ENCODE measurements at places on chromosomes 12 and 14.

DNA sequence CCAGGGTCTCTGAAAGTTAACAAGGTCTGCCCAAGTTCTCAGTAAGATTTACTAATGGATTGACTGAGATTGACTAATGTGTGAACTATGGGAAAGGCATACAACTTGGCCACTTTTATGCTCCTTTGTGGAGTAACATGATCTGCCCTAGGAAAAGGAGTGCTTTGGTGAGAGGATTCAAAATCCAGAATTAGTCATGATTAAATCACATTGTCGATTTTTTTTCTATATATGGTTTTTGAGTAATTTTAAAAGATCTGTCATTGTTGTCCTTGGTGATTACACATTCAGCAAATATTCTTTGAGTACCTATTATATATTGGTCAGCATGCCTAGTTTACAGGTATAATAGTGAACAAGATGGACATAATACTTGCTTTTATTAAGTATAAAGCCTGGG is 147.7 kb upstream of the SYT10 start:
- no peak for DNase-seq

DNA sequence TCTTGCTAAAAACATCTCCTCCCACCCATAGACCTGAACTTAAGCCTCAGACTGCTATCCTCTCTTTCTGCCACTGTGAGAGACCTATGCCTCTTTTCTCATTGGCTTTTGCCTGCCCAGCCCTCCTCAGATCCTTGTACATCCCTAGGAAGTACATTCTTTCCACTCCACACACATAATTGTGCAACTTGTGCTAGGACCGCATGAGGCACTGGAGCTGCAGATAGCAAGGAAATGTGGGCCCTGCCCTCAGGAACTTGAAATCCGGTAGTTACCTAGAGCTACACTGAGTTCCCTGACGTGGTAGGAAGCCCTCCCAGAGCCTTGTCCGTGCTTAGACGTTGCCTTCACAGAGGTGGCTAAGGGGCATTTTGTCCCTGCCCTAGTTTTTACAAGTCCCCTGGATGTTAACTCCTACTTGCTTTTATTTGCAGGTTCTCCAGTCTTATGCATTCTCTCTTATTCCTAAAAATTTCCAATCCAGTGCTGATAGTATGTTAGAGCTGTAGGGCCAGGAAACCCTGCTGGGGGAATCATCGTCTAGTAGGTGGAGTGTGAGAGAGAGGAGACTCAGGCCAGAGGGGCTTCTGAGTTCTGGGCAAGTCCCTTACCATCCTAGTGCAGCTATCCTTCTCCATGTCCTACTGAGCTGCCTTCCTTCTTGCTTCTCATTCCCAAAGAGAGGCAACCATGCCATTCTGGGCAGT is 41.3 kb downstream of the NTF3 start:
- DNase-seq = no peak

DNA sequence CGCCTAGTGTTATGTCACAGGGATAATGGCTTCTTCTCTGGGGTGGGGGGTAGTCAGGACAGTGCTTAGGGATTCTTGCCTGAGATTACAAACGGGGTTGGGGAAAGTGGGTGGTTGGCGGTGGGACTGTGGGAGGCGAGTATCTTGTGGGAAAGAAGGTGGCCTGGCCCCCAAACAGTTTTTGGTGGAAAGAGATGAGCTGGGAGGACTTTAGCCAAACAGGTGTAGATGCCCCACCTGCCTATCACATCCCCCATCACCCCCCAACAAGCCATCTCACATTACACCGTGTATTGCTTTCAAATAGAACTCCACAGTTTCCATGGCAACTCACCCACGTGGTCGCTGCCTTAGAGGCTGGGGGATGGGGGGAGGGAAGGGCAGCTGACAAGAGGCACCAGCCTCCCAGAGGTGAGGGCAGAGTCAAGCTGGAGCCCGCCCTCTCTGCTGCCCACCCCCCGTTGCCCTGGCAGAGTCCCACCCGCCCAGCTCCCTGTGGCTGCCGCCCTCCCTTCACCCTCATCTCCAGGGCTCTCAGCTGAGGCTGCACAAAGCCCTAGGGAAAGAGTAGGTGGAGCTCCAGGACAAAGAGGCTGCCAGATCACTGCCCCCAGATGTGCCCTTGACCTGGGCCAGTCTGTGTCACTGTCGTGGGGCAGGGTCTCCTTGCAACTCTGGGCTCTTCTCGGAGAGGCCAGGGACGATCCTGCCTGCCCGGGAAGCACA is 98.3 kb downstream of the LRRC74A start:
- no peak for DNase-seq

DNA sequence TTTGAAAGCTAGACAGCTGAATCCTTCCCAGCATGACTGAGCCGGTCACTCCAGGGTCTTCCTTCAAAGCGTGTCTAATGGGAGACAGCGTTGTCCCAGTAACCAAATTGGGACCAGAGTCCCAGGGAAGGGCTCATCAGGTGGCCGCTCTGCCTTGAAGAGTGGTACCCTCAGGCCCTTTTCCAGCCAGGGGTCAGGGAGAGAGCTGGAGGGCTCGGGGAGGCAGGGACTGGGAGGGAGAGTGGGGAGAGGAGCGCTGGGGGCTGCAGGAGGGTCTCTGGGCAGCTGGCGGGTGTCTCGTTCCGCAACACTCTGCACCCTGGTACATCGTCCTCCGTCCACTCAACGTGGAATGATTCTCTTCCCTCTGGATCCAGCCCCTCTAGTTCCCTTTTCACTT is 1.6 kb upstream of the RTL1 start:
- DNase-seq = no peak

DNA sequence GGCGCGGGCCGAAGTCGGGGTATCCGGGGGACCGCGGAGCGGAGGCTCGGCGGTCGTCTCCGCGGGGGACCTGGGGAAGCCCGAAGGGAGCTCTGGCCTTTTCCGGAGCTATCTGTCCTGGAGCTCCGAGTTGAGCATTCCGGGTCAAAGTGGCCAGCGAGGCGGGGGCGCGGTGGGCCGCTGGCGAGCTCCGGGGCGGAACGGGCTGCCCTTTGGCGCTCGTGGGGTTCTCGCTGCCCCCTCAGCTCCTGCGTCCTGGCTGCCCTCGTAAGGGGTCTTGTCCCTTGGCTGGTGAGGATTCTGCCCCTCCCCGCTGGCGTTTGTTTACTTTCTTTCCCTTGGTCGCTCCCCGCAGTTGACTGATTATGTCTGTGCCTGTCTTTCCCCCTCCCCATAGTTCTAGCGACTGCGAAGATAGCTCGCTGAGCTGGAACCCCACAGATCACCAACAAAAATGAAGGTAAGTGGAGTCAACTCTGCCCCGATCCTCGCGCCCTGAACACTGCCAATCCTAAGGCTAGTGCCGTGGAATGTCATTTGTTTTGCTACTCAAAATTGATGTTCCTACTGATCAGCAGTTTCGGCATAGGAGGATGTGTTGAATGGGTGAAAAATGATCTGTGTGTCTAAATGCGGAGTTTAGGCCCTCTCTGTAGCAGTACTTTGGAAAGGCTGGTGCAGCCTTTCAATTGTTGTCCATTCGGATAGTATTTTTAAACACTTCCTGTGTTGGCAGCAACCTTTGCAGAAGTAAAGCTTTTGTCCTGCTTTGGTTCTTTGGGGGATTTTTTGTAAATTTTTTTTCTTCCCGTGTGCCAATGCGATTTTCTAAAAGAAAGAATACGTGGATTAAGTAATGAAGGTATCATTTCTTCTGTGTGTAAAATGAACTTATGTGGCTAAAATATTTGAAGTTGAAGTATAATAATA is 1.3 kb downstream of the ARID4A start:
- DNase-seq = no peak

- DNase-seq = no peak
Measured at GRCh38 chr12:105233041-105233905, 2.7 kb downstream of the APPL2 start.

DNA sequence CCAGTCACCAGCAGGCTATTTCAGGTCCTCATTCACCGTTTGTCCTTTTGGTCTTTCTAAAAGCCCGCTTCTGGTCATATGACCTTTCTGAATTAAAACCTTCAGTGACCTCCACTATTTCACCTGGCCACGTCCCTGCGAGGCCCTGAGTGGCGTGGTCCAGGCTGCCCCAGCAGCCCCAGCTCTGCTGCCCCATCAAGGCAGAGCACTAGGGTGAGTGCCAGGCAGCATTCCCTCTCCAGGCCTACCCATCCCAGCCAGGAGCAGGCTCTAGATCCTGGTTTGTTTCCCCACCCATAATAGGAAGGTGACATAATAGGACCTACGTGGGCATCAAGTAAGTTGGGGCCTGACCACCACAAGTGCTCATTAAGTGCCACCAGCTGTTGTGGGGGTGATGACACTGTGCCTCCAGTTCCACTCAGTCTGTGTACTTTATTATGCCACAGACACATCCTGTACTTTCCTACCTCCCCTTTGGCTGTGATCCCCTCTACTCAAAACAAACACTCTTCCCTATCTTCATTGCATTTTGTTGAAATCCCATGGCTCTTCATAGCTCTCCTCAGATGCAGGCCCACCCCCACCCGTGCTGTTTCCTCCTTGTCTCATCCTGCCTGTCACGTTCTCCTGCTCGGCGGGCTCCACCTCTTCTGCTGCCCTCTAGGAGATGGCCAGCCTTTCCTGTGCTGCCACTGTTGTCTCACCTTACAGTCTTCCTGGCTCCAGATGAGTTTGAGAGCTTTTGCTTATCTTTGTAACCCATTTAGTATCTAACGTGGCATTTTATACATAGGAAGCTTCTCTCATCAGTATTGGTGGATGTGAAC is 21.4 kb downstream of the CKB start:
- DNase-seq = no peak

- no peak for DNase-seq
Measured at GRCh38 chr12:125685915-125686314, 620.7 kb downstream of the AACS start.

GRCh38 chr12:1797011-1797901 is 23.1 kb upstream of the LRTM2 start:
- DNase-seq = no peak

DNA sequence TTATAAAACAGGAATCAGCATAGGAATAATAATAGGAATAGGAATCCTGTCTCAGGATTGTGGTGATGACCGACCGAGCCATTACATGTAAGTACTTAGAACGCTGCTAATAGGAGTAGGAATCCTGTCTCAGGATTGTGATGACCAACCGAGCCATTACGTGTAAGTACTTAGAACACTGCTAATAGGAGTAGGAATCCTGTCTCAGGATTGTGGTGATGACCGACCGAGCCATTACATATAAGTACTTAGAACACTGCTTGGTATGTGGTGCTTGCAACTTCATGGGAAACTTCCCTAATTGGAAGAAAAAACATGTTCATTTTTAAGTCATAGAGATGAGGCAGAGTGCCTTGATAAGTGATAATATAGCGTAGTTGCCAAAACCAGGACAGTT is 30.0 kb downstream of the ELK3 start:
- no peak for DNase-seq

GRCh38 chr12:108854451-108855283 is 2.7 kb downstream of the SSH1 start:
- DNase-seq = no peak
